ENCODE measurements at places on chromosomes 16 and 17.

DNA sequence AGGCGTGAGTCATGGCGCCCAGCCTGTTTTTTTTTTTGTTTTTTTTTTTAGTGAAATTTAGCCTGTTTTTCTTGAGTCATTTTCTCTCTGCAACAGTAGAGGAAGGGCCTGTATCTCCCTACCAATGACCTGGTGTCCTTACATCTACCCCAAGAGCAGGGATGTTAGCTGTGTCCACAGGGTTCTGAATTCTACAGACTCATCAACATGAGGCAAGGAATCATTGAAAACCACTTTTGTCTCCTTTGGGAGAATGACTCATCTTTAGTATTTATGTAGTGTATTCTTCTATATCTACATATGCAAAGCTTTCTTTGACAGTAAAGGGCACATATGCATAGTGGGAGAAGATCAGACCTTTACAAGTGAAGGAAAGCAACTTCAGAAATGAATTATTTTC, 105.3 kb downstream of the SPECC1 start:
- DNase-seq = no peak

- DNase-seq = no peak
Measured at GRCh38 chr17:15480204-15480603, 12.8 kb upstream of the CDRT4 start.

DNA sequence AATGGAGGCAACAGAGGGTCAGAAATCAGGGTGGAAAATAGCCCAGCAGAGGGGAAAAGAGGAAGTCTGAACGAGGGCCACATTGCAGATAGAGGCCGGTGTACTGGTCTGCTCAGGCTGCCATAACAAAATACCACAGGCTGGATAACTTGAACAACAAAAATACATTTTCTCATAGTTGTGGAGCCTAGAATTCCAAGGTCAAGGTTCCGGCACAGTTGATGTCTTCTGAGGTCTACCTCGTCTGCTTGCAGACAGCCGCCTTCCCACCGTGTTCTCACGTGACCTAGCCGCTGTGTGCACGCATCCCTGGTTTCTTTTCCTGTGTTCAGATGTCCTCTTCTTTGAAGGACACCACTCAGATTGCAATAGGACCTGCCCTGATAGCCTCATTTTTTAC, 249.4 kb downstream of the WWOX start:
- DNase-seq = no peak

- DNase-seq = no peak
Measured at GRCh38 chr17:80899402-80900268, 92.0 kb upstream of the CHMP6 start.

GRCh38 chr17:9183306-9183705, 162.0 kb downstream of the NTN1 start:
- no peak for DNase-seq

- DNase-seq = no peak
Measured at GRCh38 chr17:82278308-82278707, 4.8 kb upstream of the CSNK1D start.
